ENCODE measurements at places on chromosomes 2 and 18.

DNA sequence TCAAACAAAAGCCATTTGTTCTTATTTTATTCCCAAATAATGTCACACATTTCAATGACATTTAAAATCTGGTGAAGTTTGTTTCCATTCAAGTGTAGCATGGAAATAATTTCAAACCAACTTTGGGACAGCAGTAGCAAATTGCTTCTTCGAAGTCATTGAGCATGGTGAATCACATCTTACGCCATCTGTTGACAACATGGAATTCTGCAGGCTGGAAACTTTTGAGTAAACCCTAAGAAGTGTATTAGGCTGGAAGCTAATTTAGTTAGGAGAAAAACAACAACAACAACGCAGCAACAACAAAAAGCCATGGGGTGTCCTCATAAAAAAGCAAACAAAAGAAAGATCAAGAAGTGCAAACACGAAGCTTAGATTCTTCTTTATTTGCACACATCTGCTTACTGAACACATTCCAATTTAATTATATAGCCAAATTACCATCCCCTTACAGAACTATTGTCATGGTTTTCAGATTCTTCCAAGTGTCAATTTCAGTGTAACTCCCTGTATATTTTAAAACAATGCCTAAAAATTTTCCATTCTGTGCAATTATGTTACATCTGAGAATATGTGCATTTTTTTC lies 659.0 kb upstream of the CDH7 start:
- DNase-seq = no peak

- DNase-seq = no peak
Measured at GRCh38 chr2:70984228-70984575, 5.8 kb downstream of the ANKRD53 start.

- no peak for DNase-seq
Measured at GRCh38 chr2:241020201-241020600, 21.8 kb downstream of the SNED1 start.

DNA sequence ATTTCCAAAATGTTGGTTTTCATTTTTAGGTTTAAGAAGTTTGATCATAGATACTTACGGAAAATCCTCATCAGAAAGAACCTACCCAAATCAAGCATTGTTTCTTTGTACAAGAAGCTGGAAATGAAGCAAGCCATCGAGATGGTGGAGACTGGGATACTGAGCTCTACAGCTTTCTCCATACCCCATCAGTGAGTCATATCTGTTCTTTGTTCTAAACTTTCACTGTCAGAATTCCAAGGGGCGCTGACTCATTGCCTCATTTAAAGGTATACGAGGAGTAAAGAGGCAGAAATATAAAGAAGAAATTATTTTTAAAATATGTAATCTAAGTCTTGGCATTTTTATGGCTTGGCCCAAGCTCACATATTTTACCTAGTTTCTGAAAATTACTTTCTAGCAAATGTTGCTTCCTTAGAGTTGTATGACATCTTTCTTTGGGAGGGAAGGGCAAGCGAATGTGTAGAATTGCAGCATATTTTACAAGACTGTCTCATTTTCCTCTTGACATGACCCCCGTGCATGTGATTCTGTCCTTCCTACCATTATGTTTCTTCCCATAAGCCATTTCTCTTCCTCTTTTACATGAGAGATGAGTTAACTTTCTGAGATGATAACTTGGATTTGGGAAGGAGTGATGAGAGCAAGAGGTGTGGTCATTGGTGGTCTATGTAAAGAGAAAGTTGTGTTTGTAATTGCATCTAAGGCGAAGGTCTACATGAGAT lies 41.2 kb downstream of the SLC9A4 start:
- no peak for DNase-seq

DNA sequence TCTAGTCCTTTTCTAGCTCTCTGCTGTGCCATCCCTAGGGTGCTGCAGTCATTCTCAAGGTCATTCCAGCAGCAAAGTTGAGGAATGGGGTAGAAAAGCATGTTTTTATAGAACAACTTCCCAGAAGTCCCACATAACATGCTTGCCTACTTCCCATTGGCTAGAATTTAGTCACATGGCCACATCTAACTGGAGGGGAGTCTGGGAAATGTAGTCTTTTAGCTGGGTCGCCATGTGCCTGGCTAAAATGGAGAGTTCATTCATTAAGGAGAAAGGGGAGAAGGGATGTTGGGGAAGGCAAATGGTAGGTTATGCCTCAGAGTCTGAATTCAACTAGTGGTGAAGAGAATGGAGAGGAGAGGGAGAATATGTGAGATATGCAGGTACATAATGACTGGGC lies 85.7 kb downstream of the SLC4A3 start:
- DNase-seq = no peak

GRCh38 chr2:128464456-128464855 lies 145.8 kb upstream of the HS6ST1 start:
- no peak for DNase-seq

DNA sequence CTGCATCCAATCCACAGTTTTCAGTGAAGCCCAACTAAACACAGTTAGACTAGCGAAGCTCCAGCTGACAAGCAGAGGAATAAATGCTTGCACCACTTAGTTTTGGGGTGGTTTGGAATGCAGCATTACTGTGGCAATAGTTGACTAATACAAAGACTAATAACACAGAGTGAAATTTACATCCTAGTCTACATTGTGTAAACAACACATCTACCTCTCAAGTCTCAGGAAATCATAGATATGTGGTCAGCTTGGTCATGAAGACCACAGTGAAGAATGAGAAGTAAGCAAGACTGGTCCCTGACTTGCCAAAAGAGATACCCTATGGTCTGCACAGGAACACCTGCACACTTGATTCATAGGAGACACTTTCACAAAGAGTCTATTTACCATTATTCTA lies 155.1 kb upstream of the TANK start:
- DNase-seq = no peak

DNA sequence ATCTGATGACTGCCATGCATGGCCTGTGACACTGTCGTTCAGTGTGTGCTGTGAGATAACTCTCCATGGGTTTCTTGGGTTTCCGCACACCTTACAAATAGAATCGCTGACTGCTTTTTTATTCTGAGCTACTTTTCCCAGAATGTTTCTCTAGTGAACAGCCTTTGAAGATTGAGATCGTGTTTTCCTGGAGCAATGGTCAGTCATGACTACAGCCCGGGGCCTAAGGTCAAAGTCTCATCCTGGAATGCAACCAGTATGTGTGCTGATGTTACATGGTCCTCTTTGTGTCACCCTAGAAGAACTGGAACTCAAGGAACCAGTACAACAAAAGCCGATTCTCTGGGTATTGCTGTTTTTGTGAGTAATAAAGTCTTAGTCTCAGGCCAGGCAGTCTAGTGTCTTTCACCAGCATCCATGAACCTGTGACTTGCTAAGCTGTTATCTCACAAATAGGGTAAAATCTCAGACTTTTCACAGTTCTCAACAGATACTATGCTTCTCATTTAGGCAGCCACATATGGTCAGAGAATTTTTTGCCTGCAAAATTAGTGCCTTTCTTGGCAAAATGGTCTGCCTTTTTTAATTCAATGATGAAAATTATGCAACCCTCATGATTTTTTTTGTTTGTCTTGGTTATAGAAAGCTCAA lies 124.9 kb upstream of the PIEZO2 start:
- DNase-seq = no peak

DNA sequence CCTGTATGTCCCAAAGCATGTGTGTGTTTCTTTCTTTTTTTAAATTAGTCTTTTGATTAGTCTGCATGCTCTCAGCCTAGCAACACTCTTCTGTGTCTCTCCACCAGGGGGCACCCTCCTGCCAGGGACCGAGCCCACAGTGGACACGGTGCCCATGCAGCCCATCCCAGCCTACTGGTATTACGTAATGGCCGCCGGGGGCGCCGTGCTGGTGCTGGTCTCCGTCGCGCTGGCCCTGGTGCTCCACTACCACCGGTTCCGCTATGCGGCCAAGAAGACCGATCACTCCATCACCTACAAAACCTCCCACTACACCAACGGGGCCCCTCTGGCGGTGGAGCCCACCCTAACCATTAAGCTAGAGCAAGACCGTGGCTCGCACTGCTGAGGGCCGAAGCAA lies 93.8 kb downstream of the NRP2 start:
- DNase-seq = no peak

DNA sequence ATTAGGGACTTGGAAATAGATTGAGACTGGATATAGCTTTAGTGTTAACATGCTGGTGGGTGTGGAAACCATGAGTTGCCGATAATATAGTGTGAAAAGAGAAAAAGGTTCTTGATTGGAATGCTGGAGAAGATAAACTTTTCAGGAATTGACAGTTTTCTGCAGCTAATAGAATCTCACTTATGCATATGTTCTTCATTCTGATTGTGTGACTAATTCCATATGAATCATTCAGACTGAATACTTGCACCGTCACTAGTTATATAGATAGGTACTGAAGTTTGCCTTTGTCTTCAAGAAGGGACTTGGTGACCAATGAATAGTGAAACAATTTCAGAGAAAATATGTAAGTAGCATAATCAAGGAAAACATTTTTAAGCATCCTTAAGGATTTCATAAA lies 225.7 kb upstream of the FOSL2 start:
- DNase-seq = no peak

- DNase-seq = no peak
Measured at GRCh38 chr2:163441603-163442002, 294.2 kb downstream of the FIGN start.

GRCh38 chr2:88680916-88681315 lies 10.6 kb upstream of the RPIA start:
- no peak for DNase-seq

GRCh38 chr2:42227491-42227890 lies 58.3 kb downstream of the EML4 start:
- DNase-seq = no peak

- no peak for DNase-seq
Measured at GRCh38 chr2:176284461-176285049, 15.3 kb downstream of the MTX2 start.

DNA sequence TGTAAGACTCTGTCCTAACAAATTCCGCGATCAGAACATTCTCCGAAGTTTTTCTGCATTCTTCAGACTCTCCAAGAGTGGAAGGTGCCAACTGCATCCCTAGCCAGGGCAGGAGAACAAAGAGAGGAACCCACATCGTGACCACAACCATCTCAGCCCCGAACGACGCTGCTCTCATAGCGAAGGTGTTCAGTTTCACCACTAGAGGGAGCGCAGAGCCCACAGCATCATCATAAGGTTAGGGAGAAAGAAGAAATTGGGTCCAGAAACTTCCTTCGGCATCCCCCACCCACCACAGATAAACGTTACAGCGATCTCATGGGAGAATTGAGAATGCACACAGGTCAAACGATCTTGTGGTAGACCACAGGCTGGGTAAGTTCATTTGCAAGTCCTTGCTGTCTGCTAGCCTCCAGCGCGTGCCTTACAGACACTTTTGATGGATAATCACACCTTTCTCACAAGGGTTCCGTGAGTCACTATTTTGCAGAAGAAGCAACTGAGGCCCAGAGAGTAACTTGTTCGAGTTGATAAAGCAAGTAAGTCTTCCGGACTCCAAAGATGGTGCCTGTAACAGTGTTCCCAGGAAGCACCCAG lies 53.7 kb upstream of the ARL4C start:
- peak; percentile 38 for DNase-seq

- no peak for DNase-seq
Measured at GRCh38 chr18:53798516-53798915, 426.0 kb downstream of the MBD2 start.

GRCh38 chr2:86308984-86309695 lies 28.3 kb downstream of the REEP1 start:
- DNase-seq = no peak

GRCh38 chr2:85390941-85391669 lies 19.1 kb downstream of the CAPG start:
- peak; percentile 58 for DNase-seq

- no peak for DNase-seq
Measured at GRCh38 chr2:26978061-26978596, 7.7 kb downstream of the MAPRE3 start.

DNA sequence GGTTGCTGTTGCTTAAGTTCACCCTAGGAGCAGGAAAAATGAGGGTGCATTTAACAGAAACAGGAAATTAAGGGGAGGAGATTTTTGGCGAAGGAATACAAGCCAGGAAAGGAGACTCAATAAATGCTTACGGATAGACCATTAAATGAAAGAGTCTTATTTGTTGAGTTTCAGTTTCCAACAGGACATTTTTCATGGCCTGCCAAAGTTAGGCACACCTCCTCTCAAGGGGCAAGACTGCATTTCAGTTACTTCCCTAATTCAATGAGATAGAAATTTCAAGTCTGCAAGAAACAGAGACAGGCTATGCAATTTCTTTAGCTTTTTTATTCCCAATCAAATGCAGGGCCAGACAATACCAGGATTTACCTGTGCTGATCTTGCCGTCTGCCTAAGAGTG lies 394.7 kb upstream of the KLHL29 start:
- DNase-seq = no peak

DNA sequence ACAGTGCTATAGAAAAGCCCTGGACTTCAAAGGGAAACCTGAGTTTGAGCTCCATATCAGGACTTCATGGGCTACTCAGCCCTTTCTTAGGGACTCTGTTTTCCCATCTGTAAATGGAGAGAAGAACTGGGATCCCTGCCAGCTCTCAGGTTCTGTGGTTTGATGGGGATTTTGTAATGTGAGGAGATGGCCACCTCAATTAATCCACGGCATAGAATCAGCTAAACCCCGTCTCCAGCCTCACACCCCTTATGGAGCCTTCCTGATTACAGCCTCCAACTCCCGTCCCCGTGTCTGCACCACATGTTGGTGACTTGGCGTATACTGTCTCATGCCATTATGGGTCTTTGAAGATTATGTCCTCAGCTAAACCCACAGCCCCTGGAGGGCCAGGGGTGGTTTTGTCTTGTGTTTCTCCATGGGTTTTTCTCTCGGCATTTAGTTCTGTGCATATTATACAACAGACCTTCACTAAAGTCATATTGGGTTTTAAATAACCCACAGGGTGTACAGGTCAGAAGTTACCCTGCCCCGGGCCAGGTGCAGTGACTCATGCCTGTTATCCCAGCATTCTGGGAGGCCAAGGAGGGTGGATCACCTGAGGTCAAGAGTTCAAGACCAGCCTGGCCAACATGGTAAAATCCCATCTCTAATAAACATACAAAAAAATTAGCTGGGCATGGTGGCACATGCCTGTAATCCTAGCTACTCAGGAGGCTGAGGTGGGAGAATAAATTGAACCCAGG lies 63.8 kb upstream of the PPP1CB start:
- DNase-seq = no peak

DNA sequence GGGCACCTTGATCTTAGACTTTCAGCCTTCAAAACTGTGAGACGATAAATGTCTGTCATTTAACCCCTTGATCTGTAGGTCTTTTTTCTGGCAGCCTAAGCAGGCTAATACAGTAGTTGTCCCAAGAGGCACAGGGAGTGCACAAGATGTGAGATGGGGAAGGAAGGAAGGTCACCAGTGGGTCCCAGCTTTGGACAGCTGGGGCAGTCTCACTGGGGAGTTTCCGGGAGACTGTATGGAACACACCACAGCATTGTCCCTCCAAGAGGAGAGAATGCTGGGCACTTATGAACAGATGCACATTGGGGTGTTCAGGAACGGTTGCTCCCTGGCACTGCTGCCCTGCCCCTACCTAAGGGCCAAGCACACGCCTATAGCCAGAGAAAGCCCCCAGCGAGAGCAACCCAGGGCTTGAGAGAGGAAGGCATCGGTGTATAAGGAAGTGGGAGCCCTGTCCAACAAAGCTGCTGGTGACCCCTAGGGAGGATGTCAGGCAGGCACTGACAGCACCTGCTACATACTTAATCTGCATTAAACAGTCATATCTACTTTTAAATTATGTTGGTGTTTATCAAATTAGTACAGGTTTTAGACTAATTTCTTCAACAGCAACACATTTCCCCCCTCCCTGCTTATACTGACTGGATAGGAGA lies 11.6 kb upstream of the NCK2 start:
- no peak for DNase-seq

GRCh38 chr2:12050396-12050795 lies 304.0 kb downstream of the LPIN1 start:
- no peak for DNase-seq

Measured in stimulated activated CD4-positive, alpha-beta T cell treated with anti-CD3 and anti-CD28 coated beads, Interleukin-4, amount 100 ng/mL, for 4 hours (primary cell).